Activated CD8-positive, alpha-beta memory T cell treated with anti-CD3 and anti-CD28 coated beads for 1 hour (primary cell): ENCODE measurements at places on chromosomes 4 and X.

- DNase-seq = no peak
Observed at GRCh38 chrX:39677978-39678791, 419.6 kb downstream of the BCOR start.

GRCh38 chr4:87805971-87806370 is 6.6 kb downstream of the IBSP start:
- no peak for DNase-seq

DNA sequence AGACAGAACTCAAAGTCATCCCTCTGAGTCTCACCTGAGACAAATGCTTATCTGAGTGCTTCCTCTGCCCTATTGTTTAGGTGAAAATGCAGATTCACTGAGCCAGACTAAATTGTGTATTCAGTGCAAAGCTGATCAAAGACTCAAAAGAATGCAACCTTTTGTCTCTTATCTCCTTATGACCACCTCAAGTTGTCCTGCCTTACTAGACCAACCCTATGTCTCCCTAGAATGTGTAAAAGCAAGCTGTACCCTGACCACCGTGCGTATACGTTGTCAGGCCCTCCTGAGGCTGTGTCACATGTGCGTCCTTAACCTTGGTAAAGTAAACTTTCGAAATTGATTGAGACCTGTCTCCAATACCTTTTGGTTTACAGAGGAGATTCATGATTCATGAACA is 63.6 kb upstream of the SH3RF1 start:
- no peak for DNase-seq

DNA sequence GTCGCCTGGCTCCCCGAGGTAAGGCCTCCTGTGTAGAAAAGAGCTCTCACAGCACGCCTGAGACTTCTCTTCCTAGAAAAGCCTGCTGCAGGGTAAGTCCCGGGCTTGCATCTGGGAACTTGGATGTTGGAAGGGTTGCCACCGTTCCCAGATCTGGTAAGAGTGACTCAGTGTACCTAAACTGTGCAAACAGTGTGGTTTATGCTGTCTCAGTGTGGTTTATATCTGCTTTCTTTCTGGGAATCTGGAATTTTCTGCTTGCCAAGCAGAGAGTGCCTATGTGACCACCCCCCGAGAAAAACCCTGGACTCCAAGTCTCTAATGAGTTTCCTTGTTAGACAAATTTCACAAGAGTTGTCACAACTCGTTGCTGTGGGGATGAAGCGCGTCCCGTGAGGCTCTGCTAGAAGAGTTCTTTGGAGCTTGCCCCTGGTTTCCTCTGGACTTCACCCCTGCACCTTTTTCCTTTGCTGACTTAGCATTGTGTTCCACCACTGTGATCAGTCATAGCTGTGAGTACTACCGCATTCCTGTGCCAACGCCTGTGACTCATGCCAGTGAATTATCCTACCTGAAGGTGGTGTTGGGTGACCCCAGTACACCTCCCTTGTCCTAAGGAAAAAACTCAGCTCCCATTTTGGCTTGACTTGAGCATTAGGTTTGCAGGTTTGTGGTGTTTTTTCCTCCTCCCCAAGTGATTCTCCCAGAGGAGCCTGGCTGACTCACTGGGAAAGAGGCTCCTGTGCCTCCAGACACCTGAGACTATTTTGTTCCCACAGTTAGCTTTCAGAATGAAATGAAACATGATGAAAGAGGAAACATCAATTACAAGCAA is 14.5 kb downstream of the SLC2A9 start:
- DNase-seq = no peak

GRCh38 chr4:168560184-168561180 is 63.6 kb downstream of the PALLD start:
- DNase-seq = no peak
